ENCODE measurements at places on chromosomes 5 and 9.

DNA sequence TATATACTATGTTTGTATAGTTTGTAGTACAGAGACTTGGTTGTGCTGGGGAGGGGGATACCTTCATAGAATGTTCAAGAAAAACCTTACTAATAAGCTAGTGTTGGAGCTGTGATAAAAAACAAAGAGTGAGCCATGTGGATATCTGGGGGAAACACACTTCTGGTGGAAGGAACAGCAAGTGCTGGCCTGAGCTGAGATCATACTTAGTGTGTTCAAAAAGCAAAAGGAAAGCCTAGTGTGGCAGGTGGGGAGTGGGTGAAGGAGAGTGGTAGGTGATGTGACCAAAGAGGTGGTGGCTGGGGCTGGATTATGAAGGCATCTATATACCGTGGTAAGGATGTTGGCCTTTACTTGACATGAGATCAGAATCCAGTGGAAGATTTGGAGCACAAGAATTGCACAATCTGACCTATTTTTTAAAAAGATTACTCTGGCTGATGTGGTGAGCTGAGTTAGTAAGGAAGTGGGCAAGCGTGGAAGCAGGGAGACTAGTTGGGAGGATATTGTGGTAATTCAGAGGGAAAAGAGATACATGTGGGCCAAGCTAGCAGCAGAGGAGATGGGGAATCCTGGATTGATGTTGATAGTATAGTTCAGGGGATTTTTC is 26.6 kb downstream of the PALM2AKAP2 start:
- DNase-seq, result no peak

GRCh38 chr5:69432412-69433206 is 17.7 kb downstream of the MARVELD2 start:
- no peak for DNase-seq

- DNase-seq, result no peak
Observed at GRCh38 chr9:93210324-93210973, 26.5 kb downstream of the WNK2 start.

GRCh38 chr5:180411948-180412347 is 58.8 kb upstream of the GFPT2 start:
- no peak for DNase-seq

- DNase-seq, result no peak
Observed at GRCh38 chr9:27088981-27089380, 20.0 kb upstream of the TEK start.

DNA sequence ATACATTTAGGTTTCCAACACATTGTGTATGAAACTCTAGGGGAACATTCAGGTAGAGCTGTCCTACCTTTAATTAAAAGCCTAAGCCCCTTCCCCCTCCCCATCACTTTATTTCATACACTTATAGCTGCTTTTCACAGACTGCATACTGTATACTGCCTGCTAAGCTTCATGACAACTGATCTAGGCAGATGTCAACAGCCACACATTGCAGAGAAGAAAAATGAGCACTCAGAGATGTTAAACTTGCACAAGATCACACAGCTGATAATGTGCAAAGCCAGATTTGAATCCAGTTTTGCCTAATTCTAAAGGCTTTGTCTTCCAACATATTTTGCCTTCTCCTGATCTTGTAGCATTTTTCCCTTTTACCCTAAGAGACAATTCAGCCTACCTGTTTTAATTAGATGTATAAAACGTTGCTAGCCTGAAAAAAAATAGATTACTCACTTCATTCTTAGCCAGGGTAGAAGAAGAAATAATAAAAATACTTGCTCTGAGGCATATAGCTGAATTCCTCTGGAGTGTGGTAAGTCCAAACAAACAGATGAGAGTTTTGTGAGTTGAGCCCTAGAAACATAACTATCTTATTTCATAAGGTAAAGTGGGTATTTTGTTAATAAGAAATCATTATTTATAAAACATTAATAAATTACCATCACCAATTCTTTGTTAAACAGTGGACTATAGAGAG is 56.9 kb upstream of the CAST start:
- no peak for DNase-seq

DNA sequence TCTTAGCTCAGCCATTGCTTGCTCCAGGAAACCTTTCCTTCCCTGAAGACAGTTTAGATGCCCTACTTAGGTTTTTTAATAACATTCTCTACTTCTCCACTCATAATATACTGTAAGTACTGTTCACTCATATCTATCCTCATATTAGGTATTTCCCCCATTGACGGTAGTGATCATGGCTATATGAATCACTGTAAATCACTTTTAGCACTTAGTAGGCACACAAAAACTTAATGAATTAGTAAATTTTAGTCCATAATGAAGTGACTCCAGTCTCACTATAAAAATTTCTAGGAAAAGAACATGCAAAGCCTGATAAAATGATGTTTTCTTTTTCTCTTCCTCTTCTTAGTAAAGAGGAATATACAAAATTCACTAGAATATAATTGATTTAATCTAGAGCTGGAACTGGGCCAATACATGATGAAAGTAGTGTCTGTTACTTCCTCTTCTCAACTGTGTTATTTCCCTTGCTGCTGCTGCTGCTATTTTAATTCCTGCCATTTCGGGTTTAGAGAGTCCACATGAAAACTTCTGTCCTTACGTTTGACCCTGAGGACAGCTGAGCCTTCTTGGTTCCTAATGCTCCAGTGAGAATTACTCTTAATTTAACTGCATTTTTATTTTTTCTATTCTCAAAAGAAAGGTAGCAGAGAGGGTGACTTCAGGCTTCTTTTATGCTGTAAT is 73.5 kb downstream of the LNPEP start:
- DNase-seq, result no peak

GRCh38 chr9:129458663-129459546 is 162.0 kb downstream of the C9orf50 start:
- peak; percentile 50 for DNase-seq

DNA sequence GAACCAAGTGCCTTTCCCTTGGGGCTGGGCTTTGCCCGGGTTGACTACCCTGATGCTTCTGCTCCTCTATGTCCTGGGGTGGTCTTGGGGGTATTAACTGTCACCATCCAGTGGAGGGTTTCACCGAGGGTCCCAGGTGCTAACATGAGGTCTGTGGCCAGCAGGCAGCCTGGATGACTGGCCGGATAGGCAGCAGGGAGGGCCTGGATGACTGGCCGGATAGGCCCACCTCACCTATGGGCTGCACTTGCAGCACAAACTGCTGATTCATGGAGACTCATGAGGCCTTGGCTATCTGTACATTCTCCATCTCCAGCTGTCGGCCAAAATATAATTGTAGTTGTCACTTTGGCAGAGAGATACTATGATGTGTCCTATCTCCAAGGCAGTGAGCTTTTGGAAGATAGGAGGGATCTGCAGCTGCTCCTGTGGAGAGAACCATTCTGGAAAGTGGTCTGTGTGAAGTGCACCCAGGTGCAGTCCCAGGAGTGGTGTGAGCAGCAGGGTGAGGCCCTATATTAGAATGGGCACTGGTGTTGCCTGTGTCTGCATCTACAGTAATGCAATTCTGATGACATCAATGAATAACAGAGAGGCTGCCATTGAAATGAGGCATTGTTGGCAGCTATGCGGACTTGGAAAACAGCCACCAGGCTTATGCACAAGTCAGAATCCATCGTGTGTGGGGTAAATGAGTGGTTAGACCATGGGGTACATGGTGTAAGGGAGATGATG is 26.3 kb upstream of the CDKN2AIPNL start:
- DNase-seq, result no peak

DNA sequence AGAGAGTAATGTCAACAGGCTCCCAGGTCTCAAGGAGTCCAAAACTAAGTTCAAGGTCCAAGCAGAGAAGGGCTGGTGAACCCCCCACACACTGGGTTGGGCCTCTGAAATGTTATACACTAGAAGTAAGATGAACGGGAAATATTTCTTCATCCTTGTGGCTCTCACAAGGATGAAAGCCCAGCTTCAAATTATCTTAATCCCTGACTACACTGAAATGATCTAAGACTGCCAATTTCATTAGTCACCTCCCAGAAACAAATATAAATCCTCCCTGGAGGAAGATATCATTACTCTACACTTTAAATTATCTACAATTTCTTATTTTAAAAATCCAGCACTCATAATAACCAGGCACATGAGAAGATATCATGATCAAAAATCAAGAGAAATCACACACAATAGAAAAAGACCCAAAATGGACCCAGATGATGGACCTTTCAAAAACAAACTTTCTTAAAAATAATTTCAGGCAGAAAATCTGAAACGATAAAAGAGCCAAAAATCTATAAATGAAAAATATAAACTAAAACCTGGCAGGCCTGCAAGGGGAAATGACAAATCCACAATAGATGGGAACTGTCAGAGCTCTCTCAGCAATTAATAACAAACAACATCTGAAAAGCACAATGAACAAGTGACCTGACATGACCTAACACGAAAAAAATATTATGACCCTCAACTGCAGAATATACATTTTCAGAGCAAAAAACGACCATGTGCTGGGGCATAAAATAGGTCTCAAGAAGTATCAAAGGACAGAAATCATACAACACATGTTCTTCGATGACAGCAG is 117.4 kb downstream of the GPR21 start:
- no peak for DNase-seq

DNA sequence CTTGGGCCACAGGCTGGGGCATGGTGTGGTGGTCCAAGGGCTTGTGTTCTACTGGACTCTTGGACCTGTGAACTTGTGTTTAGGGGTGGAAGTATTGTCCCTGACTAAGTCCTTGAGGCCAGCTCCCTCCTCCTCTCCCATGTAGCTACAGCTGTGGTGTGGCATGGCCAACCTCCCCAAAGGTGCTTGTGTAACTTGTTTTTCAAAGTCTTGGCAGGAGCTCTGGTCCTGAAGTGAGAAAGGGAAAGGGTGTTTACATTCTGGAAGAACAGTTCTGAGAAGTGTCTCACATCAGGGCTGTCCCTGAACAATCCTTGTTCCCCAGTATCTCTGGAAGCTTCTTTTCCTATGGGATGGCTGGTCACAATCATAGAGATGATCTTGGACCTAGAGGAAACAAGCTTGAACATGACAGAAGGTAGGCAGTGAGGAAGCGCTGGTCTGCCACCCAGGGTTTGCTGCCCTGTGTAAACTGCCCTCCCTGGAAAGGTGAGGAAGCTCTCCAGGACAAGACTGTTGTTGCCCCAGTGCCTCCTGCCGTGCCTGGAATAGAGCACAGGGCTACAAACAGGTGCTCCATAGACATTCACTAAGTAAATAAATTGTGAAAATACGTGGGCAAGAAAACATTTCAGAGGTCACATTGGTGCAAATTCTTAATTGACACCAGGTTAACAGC is 64.6 kb upstream of the KLF9 start:
- no peak for DNase-seq

DNA sequence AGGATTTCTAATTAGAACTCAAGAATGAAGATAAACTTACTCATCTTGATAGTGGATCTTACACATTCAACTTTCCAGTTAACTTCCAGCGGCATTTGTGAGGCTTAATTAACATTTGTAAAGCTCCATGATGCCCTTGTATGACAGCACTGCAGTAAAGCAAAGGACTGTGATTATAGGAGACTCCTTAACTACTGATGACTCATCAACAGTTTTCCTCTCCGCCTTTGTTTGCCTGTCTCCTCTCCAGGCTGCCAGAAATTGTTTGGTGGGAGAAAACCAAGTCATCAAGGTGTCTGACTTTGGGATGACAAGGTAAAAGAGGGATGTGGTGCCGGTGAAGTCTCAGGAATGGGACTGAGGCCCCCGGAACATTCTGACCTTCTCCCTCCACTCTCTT is 20.4 kb upstream of the CYFIP2 start:
- no peak for DNase-seq

GRCh38 chr5:135129307-135129706 is 95.3 kb upstream of the PITX1 start:
- no peak for DNase-seq

GRCh38 chr5:156020647-156021046 is 306.3 kb upstream of the SGCD start:
- DNase-seq, result no peak

DNA sequence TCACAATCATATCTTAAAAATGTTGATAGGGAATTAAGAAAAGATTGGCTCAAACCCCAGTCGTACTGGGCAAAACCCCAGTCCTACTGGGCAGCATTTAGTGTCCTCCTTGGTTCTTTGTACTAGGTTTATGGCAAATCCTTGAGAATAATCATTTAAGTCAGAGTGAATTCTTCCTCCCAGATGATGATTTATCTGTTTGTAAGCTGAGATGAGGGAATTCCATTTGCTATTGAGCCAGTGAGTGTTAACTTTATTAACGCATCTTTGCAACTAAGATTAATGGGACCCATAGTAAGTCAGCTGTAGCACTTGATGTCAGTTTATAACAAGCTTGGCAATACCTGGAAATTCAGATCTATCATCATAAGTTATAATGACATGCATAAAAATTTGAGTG is 821.8 kb upstream of the DMAC1 start:
- no peak for DNase-seq

DNA sequence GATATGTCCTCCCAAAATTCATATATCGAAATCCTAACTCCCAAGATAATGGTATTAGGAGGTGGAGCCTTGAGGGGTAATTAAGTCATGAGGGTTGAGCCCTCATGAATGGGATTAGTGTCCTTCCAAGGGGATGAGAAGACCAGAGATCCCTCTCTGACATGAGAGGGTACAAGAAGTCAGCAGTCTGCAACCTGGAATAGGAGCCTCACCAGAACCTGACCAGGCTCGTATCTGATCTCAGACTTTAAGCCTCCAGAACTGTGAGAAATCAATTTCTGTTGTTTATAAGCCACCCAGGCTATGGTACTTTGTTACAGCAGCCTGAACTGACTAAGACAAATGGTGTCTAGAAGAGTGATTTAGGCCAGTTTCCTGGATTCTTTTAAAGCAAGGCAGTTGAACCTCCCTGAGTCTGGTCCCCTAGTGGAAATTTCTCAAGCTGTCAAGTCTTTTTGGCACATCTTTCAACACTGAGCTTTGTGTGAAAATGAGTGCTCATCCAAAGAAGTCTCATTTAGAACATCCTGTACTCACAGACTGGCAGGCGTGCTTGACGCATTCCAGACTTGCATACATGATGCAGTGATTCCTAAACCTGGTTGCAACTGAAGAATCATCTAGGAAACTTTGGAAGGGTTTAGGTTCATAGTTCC is 254.8 kb upstream of the PPP1R2B start:
- DNase-seq, result peak; percentile 14

DNA sequence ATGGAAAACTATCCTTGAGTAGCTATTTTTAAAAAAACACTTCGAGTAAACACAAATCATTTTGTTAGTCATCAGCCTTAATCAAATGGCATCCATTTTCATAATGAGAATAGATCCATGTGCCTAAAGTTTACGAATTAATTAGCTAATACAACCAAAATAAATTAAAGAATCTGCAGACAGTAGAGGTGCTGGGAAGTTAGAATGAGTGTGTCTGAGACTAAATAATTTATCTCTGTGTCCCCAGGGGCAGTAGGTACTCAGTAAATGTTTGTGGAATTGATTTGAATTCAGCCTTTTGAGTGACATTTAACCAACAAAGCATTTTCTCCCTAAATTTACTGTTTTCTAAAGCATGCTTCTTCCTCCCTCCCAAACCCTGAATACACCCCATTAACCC is 18.6 kb downstream of the TNFSF15 start:
- no peak for DNase-seq

GRCh38 chr5:54693936-54694657 is 176.5 kb downstream of the SNX18 start:
- no peak for DNase-seq

GRCh38 chr9:11871852-11872251 is 821.3 kb upstream of the TYRP1 start:
- DNase-seq, result no peak

- DNase-seq, result no peak
Observed at GRCh38 chr9:104780796-104781395, 17.0 kb downstream of the NIPSNAP3B start.

- no peak for DNase-seq
Observed at GRCh38 chr5:68277431-68277830, 61.9 kb downstream of the PIK3R1 start.

Data from hypothalamus (tissue), 51 donors.